ENCODE measurements at places on chromosomes 7 and 10.

DNA sequence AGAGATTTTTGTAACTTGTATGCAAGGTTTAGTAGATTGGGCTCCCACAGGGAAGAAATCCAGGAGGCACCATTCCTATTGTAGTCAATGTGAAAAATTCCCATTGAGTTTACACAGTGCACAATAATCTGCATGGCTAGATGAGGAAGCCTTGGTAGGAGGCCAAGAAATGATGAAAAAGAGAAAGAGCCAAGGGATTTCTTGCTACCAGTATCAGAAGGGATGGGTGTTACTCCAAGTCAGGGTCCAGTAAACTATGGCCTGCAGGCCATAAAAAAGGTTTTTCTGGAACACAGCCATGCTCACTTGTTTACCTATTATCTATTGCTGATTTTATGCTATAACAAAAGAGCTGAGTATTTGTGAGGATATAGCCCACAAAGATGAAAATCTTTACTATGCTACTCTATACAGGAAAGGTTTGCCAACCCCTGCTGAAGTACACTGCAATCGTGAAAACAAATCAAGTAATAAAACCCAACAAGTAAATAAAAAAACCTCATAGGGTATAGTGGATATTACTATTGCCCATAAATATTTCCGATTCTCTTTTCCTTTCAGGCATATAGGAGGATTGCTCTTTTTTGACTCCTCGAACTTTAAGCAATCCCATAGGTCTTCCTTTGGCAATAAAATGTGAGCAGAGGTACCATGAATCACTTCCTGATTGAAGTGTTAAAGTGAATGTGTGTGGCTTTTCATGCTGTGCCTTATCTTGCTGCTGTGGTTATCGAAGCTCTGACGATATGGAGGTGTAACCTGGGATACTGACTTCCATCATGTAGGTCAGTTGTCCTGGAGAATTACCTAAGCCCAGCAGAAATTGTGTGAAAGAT lies 256.3 kb upstream of the MAGI2 start:
- no peak for DNase-seq

DNA sequence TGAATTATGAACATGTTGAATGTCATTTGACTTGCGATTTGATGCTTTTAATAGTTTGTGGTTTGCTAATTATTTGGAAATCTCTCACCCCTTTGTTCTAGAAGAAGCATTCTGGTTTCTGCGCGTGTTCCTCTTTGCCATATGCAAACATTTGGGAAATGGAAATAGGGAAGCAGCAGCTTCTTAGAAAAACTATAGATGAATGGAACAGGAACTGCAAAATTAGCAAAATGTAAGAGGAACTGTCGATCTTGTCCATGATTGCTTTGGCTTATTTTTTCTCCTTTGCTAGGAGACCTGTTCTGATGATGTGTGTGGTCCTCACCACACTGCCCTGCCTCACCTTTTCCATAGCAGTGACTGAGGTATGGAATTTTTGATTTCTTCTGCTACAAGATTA lies 19.0 kb downstream of the TMEM236 start:
- no peak for DNase-seq

DNA sequence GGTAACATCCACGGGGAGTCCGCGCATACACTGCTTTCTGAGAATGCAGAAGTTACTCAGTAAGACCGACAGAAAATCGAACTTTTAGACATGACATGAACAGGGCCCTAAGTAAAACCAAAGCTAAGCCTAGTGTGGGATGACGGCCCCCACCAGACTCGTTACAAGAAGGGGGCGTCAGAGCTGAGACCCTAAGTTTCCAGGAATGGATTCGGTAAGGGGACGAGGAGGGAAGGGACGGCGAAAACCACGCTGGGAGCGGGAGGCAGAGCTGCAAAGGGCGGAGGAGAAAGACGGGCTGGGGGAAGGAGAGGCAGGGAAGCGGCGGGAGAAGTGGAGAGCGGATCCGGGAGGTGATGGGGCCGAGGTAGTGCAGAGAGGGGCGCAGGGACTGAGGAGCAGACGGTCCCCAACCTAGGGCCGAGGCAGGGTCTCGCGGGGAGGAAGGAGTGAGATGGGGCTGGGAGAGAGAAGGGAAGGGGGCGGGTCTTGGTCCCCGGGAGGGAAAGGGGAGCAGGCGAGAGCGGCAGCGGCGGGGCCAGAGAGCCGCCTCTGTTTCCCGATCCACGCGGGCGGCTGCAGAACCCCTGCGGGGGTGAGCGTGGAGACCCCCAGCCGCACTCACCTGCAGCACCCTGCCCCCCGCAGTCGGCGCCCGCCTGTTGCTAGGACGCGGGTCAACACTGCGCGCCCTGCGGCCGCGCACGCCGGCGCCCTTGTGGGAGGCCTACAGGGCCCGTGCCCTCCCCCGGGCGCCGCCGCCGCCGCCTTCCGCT lies 513 bp downstream of the ODAD2 start:
- no peak for DNase-seq

DNA sequence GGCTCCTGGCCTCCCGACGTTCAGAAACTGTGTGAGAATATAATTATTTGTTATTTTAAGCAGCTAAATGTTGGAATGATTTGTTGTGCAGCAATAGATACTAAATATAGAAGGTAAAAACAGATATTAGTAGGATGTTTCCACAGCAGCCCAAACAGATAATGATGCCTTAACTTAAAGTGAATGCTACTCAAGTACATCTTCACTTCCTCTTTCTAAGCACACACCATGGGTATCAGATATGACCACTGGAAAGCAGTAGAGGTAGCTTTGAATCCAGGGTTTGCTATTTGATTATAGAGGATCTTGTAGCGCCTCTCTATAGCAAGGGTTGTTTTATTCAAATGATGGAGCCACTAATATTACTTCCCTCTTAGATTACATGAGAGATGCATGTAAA lies 38.2 kb upstream of the BET1 start:
- DNase-seq, result no peak

GRCh38 chr10:373526-374309 lies 238.5 kb downstream of the ZMYND11 start:
- DNase-seq, result no peak

- DNase-seq, result no peak
These were observed 15.5 kb upstream of the JAZF1 start for GRCh38 chr7:28195910-28196620.

GRCh38 chr7:107728276-107728675 lies 15.7 kb upstream of the CBLL1 start:
- DNase-seq, result no peak

DNA sequence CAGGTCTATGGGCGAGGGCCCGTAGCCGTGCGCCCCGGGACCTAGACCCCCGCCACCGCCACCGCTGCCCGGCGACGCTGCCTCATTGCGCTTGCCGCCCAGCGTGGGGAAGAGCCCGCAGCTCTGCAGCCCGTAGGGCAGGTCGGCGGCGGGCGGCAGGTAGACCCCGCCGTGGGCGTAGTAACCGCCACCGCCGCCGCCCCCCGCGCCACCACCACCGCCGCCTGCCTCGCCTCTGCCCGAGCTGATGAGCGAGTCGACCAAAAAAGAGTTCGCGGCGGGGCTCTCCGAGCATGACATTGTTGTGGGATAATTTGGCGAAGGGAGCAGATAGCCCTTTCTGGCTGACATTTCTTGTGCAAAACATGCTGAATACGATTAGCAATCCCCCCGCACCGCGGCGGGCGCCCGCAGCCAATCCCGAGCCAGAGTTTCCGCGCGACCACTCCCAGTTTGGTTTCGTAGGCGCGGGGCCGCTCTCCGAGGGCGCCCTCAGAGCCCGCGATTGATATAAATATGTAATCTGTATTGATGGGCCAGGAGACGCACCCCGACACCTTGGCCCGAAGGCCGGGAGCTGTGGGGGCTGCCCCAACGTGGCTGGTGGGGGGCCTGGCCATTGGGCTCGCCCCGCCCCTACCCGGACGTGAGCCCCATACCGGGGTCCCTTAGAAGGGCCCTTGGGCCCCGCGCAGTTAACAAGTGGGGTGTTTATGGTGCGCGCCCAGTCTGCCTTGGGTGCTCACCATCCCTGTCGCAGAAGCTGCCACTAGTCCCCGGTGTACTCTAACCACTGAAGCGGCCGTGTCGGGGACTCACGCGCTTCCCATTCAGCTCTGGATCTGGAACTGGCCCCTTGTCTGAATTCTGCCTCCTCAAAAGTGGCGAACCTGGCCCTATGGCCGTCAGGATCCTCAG lies at the start of gene HOXA10:
Gene HOXA10, minus strand, starts transcription at position 365 of the 918 bp plus-strand sequence. Its CDS starts 14 bp downstream, at position 351.
- DNase-seq, result no peak

GRCh38 chr7:44148961-44149536 lies 7.9 kb upstream of the MYL7 start:
- no peak for DNase-seq

- no peak for DNase-seq
These were observed 167.8 kb downstream of the RAMP3 start for GRCh38 chr7:45325378-45325777.

DNA sequence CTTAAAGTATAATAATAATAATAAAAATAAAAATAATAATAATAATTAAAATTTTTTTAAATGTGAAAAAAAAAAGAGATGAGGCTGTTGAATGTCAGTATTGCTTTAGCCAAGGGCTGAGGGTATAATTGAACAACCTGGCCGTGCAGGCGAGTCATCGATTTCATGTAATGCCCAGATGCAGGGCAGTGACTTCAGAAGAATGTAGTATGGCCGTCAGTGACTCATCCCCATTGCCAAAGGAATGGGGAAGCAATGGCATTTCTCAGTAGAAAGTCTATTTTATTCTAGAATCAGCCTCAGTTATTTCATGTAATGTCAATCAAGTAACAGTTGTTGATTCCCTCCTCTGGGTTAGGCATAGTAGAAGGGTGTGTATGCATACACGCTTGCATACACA lies 516.4 kb downstream of the GLRX3 start:
- no peak for DNase-seq

DNA sequence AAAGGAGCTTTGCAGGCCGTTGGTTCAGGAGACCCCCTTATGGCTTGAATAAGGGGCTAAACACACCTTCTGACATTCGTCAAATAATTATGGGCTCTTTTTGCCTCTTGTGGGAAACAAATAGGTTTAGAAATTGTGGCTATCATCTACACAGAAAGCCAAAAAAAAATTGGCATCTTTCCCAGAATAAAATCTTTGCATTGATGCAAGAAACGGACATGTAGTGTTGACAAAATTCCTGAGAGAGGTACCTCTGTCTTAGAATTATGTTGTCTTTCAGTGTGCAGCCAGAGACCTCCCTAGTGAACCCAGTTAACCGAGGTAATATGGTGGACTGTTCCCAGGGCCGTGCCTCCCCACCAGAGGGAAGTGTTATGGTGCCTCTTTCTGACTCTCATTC lies 283.9 kb downstream of the SDHAF3 start:
- DNase-seq, result no peak

GRCh38 chr10:75978213-75978612 lies 546.8 kb downstream of the LRMDA start:
- DNase-seq, result no peak

GRCh38 chr10:59959504-59960018 lies 53.2 kb upstream of the CCDC6 start:
- no peak for DNase-seq

DNA sequence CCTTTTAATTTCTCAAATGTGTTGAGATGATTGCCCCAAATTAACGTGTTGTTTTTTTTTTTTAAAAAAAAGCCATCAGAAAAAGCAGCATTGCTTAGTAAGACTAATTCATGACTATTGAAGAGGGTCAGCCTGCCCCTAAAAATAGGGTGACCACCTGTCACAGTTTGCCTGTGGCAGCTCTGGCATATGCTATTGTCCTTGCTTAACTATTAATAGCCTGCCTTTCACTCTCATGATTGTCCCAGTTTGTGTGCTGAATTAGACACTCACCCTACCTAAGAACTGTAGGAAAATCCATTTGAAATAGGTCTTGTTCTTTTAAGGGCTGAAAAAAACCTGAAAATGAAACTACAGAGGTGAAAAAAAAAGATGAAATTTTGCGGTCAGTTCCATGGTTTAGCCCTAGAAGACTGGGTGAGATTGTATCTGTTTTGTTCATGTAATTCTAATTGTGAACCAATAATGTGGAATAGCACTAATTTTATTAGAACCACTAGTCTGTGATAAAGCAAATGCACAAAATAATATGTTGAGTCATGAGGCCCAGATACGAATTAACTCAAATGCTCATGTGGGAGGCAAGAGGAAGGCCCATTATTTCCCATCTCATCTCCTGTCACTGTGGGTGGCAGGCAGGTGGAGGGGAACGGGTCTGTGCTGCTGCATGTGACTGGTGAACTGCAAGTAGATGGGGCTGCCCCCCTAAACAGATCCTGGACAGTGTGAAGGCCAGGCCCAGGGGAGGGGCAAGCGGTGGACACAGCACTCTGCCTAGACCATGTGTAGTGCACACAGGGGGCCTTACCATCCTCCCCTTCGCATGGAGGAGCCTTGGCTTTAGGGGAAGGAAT lies 265.4 kb upstream of the NFE2L3 start:
- no peak for DNase-seq

GRCh38 chr10:34775044-34775637 lies 40.0 kb downstream of the PARD3 start:
- DNase-seq, result no peak

GRCh38 chr7:15751191-15751701 lies 64.8 kb upstream of the MEOX2 start:
- DNase-seq, result no peak

DNA sequence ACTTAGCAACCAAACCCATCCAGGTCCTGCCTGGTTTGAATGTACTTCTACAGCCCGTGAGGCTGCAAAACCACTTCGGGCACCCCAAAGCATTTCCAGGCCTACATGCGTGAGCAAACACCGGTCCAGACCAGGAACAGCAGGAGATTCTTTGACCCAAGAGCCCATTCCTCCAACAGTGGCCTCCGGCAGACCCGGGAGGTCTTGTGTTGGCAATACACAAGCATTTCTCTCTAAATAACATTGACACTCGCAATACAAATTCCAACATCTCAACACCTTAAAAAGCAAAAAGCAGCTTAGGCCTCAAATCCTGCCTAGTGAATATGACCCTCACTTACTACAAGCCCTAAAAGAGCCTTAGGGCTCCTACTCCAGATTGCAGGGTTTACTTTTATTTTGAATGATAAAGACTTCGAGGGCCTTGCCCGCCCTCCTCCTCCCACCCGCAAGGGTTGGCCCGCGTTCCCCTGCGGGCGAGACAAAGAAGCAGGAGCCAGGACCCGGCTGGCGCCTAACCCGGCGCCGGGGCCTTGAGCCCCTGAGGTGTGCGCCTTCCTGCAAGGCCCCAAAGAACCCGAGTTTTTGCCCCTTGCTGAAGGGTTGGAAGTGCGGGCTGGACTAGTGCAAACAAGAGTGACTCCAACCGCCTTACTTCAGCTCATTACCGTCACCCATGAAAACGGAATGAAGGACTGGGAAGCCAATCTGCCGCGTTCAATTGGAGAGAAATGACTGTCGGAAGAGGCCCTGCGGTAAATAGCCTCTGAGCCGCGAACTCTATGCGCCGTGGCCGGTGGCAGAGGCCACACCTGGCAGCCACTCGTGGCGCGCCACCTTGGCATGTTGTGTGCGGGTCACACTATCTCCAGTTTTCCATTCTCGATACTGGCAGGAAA lies 3.4 kb upstream of the DLX6 start:
- no peak for DNase-seq
